Globus pallidus (tissue), 1 donor: ENCODE measurements at places on chromosomes 7 and 10.

DNA sequence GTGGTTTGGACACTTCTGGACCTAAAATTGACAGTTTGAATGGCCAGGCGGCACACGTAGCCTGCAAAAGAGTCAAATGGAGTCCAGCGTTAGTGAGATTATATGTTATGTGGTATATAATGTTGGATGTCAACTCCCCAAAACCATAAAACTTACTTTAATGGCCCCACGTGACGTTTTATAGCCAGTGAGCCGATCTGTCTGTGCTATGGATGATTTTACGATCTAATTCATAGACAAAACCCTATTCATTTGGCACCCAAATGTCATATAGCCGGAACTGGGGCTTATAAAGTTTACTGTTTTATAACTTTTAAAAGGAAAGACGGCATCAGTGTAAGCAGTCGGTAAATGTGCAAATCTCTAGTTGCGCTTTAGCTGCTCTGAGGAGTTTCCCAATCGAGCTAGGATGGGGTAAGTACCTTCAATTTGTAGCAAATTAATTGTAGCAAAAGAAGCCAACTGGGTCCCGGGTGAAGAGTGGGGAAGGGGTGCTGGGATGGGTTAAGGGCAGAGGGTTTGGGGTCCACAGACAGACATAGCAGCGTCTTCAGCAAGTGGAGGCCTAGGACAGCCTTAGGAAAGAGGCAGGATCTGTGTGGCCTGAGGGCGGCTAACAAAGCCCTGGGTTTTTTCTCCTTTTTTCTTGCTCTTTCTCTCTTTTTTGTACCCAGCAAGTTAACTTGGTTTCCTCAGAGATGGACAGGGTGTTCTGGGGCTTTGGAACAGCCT, 3.2 kb downstream of the HOXA5 start:
- no peak for DNase-seq

- DNase-seq: peak; percentile 33
Measured at GRCh38 chr7:137402536-137403352, 59.2 kb upstream of the PTN start.

DNA sequence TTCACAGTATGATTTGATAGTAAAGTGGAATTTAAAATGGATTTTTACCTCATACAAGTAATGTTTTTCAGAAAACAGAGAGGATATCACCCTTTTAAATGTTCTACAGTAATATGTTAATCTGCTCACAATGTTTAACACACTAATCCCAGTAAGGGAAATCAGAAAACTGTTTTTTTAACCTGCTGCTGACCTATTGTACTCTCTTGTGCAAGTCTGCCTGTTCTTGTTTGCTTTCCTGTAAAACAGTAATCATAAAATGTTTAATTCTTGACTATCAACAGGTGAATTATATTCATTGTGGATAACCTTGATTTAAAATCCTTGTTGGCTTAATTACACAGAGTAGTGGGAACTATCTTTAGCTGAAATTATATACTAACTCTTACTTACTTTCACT, 126.4 kb downstream of the GNAT3 start:
- no peak for DNase-seq

DNA sequence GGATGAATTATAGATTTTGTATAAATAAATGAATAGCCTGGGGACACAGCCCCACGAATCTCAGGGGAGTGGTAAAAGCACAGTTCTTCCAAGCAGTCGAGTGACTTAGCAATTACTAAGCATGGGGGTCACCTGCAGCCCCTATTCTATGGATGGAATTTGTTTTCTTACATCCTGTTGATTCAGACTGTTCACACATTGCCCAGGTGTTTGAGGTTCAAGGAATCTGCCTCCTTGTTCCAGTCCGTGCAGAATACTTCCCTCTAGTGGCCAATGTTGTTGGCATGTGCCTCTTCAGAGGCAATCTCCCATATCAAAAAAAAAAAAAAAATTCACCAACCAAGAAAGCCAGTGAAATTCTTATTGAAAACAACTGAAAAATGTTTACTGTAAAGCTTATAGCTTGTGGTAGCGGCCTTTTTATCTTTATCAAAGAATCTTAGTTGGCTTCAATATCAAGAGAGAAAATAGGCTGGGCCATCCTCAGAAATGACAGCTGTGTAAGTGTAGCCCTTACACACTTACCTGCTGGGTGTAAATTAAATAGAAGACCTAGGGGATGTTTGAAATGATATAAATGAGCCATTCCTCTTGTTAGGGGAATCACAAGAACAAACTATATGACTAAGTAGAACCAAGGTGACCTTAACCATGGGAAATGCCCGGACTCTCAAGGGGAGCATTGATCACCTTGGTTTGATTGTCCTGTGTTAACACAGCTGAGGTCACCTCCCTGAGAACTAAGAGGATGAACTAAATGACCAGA, 7.8 kb downstream of the LIPM start:
- peak; percentile 11 for DNase-seq

- DNase-seq: no peak
Measured at GRCh38 chr10:72746426-72747363, 54.8 kb downstream of the MCU start.

GRCh38 chr10:381805-382204, 246.6 kb downstream of the ZMYND11 start:
- no peak for DNase-seq

DNA sequence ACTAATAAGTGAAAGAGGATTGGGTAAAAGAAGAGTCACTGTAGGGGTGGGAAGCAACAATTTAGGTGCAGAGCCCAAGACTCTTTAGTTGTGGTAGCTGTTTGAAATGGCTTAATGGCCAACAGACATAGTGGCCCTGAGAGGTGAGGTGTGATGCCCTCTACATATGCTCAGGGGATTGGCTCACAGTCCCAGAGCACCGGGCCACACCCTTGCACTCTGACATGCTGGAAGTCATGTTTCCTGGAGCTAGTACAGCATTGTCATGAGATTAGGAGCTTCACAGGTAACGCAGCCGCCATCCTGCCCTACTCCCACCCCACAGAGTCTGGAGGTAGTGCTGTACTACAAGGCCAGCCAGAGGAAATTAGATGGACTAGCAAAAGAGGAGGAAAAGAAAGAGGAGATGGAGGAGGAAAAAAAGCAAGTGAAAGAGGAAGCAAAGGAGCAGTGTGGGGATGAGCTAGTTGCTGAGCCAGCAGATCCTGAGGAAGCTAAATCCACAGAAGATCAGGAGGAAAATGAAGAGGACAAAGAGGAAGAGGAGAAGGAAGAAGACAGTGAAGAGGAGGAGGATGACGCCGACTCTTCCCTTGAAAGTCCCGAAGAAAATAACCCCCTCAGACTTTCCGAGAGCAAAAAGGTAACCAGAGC, 14.8 kb upstream of the FLNC start:
- no peak for DNase-seq

- DNase-seq: no peak
Measured at GRCh38 chr10:52053497-52053896, 260.6 kb upstream of the DKK1 start.

- DNase-seq: no peak
Measured at GRCh38 chr7:1534330-1535099, 4.0 kb downstream of the MAFK start.

- DNase-seq: no peak
Measured at GRCh38 chr7:101875283-101875846, 57.9 kb downstream of the CUX1 start.

- DNase-seq: no peak
Measured at GRCh38 chr7:97512441-97513207, 219.3 kb upstream of the TAC1 start.

GRCh38 chr7:22665923-22666322, 61.1 kb upstream of the IL6 start:
- DNase-seq: no peak

GRCh38 chr10:94591461-94592205, 46.0 kb downstream of the HELLS start:
- no peak for DNase-seq

- peak; percentile 53 for DNase-seq
Measured at GRCh38 chr7:128791121-128791971, at the start of gene CCDC136. Gene CCDC136 (plus strand): TSS chr7:128791968. CDS start chr7:128792412, 444 bp downstream.

GRCh38 chr7:25565002-25565401, 336.7 kb upstream of the NPVF start:
- DNase-seq: peak; percentile 47

DNA sequence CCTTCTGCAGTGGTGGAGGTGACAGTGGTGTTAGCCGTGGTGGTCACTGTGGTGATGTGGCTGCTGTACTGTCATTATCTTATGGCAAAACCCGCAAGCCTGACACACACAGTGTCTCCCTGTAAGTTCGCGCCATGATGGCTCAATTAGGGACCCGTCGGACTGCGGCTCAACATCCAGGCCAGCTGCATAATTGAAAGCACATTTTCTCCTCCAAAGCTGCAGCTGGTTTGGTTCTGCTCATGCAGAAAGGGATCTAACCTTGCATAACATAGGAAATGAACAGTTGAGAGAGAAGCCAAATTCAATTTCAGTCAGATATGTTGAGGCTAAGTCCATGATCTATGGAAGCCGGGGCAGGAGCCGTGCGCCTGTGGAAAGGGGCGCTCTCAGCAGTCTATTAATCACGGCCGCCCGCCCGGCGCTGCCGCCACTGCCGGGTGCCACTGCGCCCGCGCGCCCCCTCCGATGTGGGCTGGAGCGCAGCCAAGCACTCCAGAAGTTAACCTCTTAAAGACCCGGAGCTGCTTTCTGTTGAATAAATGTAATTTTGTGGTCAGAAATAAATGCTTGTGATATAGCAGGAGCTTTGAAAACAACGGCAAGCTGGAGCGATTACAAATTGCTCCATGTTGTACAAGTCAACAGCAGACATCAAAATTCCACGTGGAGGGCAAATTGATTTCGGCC, 227.7 kb downstream of the CUX1 start:
- DNase-seq: peak; percentile 45

- DNase-seq: no peak
Measured at GRCh38 chr7:44547536-44548231, 6.6 kb upstream of the NPC1L1 start.

GRCh38 chr7:103116991-103117390, 31.9 kb downstream of the NAPEPLD start:
- peak; percentile 89 for DNase-seq

DNA sequence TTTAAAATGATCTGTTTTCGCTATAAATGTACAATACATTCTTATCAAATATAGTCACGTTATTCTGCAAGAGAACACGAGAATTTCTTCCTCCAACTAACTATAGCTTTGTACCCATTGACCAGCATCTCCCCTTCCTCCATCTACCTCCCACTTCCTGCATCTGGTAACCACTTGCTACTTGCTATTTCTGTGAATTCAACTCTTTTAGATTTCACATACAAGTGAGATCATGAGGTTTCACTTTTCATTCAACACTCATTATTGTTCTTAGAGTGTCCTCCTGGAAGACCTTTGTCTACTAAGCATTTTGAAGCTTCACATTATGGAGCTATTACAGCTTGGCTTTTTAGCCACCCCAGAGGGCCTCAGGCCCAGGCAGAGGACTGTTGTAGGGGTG, 741.3 kb upstream of the FZD8 start:
- DNase-seq: no peak

GRCh38 chr7:142620402-142620801, 128.9 kb upstream of the PRSS1 start:
- no peak for DNase-seq

- DNase-seq: no peak
Measured at GRCh38 chr10:3551761-3552160, 233.2 kb downstream of the KLF6 start.

DNA sequence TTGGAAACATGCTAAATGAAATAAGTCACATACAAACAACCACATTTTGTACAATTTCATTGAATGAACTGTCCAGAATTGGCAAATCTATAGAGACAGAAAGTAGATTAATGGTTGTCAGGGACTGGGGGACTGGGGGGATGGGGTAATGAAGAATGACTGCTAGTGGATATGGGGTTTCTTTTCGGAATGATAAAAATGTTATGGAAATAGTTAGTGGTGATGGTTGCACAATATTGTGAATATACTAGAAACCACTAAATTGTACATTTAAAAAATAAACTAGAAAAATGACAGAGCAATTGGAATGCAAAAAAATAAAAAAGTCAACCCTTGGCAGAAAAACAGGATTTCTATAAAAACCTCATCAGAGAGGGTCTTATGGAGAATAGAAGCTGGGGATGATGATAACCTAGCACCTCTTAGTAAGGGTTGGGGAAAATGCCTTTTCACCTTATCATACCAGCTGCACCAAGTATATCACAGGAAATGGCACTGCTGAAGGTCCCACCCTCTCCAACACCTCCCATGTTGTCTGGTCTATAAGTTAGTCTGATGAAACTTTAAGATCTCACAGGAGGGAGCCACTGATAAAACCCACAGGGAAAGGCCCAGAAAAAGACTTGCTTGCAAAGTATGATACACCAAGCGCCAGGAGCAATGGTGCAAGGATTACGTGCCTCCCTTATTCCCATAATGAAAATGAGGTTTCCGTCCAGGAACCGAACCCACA, 23.1 kb upstream of the JAZF1 start:
- no peak for DNase-seq

DNA sequence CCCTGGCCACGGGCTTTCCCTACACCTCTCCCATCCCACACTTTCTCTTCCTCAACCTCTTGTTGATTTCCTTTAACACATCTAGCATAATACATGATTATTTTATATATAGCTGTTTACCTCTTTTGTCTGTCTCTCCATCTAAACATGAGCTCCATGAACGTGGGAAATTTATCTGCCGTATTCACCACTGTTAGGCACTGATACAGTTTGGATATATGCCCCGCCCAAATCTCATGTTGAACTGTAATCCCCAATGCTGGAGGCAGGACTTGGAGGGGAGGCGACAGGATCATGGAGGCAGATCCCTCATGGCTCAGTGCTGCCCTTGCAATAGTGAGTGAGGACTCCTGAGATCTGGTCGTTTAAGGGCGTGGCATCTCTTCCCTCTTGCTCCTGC, 5.7 kb downstream of the CYTH3 start:
- no peak for DNase-seq
